T47D (cell line): ENCODE measurements at places on chromosomes 6 and 20.

GRCh38 chr6:311679-312220 lies 19.5 kb downstream of the DUSP22 start:
- no peak for DNase-seq

GRCh38 chr6:10719296-10719963 lies 3.4 kb upstream of the TMEM14C start:
- no peak for DNase-seq

GRCh38 chr6:152308306-152308705 lies 328.9 kb downstream of the SYNE1 start:
- no peak for DNase-seq

GRCh38 chr6:12097791-12098190 lies 85.7 kb downstream of the HIVEP1 start:
- DNase-seq: no peak

GRCh38 chr6:109834131-109834530 lies 143.0 kb downstream of the FIG4 start:
- DNase-seq: no peak

DNA sequence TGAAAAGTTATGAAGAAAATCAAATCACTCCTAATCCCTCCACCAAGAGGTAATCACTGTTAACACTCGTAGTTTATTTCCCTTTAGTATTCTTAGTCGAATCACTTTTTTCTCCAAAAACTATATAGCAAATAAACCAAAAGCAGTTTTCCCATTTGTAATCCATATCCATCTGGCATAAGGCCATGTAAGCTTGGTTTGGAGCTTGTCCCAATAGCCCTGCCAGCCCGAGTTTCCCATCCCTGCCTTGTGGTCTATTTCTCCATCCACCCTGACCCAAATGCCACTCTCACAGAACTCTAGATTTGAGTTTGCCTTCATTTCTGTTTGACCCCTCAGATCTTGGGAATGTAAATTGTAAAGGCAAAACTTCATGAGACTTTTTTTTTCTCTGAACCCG lies 71.8 kb upstream of the DSP start:
- DNase-seq: no peak

- DNase-seq: no peak
Measured at GRCh38 chr6:101650402-101651100, 257.0 kb downstream of the GRIK2 start.

- peak; percentile 96 for DNase-seq
Measured at GRCh38 chr6:43096451-43097097, 20.5 kb downstream of the PTK7 start.

DNA sequence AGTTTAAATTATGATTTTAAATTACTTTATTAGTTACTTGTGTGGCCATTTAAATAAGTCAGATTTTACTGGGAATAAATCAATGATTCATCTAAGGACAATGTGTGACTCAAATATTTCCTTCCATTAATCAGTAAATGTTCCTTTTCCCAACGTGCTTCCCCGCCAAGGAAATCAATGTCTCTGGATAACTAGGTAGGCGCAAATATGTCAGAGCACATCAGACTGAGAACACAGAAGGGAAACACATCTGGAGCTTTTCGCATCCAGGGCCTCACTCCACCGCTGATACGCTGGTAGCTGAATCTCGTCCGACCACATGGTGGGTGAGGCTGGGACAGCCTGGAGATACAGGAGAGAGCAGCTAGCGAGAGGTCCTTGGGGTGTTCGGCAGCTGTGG lies 56.4 kb upstream of the RPS6KA2 start:
- no peak for DNase-seq

DNA sequence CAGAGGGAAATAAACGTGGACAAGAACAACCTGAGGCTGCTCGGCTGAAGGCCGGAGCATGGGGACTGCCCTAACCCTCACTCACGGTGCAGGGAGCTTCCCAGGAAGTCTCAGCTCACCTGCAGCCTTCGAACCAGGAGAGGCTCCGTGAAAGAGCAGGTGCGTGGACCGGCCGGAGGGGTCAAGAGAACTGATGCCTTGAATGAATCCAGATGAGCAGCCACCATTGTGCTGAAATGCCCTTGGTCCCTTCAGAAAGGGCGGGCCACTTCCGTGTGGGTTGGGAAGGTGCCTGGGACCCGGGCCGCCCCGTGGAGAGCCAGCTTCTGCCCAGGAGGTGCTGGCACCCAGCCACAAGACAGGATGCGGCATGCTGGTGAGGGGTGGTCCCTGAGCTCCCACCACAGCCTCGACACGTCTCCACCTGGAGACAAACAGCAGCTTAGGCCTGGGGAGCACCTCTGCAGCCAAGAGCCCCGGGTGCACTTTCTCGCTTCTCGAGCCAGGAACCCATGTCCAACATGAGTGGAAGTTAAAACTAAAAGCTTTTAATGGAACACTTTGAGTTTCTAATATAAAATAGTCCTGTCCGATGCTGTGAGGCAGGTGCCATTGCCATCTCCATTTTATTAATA lies 83.5 kb downstream of the TTLL2 start:
- DNase-seq: no peak

- DNase-seq: no peak
Measured at GRCh38 chr6:140732991-140733390, 1358.5 kb upstream of the CITED2 start.

DNA sequence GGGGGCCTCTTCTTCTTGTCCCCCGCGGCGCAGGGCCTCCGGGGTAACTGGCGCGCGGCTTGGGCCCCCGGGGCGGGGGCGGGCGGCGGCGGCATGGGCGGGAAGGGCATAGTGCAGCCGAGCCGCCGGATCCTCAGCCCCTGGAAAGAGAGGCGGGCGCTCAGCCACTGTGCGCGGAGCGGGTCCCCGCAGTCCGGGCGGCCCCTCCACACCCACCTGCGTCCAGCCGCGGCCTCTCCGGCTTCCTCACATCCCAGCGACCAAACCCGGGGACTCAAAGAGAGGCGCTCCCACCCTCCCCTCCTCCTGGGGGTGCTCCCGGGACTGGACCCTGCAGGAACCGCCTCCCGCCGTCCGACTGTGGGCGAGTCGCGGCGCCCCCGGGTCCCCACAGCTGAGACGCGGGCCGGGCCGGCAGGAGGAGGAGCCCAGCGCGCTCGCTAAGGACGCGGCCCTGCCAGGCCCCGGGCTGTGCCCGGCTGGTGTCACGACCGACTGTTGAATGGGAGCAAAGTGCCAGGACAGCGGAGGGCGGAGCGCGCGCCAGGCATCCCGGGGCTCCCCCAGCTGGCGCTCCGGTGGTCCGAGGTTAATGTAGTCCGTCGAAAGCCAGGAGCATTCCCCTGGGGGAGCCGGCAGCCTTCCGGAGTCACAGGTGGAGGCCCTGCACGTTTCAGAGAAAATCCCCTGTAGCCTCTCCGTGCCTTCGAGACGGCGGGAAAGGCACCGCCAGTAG lies at the start of gene PRR18:
TSS of gene PRR18 (minus strand) at position 360 of the 736 bp plus-strand sequence. CDS start at position 110, 250 bp downstream.
- DNase-seq: peak; percentile 15

- DNase-seq: no peak
Measured at GRCh38 chr6:156731396-156731795, 45.8 kb upstream of the ARID1B start.

- DNase-seq: no peak
Measured at GRCh38 chr6:142367501-142368018, 65.8 kb downstream of the ADGRG6 start.

- DNase-seq: no peak
Measured at GRCh38 chr20:38320221-38320620, 16.3 kb downstream of the BPI start.

GRCh38 chr6:156114541-156114940 lies 658.9 kb upstream of the NOX3 start:
- no peak for DNase-seq

- DNase-seq: no peak
Measured at GRCh38 chr20:50559149-50559548, 49.0 kb downstream of the PTPN1 start.

DNA sequence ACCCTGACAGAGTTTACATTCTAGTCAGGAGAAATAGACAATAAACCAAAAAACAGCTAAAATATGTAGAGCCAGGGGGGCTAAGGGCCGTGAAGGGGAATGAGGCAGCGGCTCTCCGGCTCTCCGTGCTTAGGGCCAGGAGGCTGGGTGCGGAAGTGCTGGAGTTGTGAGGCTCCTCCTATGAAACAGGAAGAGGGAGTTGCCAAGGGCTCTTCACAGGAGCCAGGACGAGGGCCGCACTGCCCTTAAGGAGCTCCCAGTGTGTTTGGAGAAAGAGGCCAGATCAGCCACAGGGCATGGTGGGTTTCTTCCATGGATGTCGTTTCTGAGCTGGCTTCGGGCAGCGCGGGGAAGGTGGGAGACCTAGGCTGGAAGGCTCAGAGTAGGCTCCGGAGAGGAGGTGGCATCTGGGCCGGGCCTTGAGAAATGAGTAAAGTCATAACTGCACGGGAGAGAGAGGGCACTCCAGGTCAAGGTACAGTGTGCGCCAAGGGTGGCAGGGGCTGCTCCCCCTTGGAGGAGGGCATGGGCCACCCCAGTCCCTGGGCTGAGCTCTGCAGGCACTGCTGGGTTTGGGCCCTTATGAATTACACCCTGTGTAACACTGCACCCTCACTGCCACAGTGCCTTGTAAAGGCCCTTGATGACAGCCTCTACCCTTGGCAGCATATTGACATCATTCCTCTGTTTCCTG lies 20.8 kb upstream of the MLN start:
- DNase-seq: no peak

GRCh38 chr6:165762876-165763275 lies 99.8 kb upstream of the PDE10A start:
- no peak for DNase-seq

GRCh38 chr6:53986721-53987521 lies 124.3 kb upstream of the MLIP start:
- DNase-seq: no peak

GRCh38 chr6:44837741-44838140 lies 450.2 kb downstream of the CDC5L start:
- DNase-seq: no peak

- peak; percentile 78 for DNase-seq
Measured at GRCh38 chr6:33851959-33852358, 48.2 kb upstream of the MLN start.

- DNase-seq: no peak
Measured at GRCh38 chr20:45047581-45048119, 53.3 kb downstream of the KCNS1 start.

- DNase-seq: no peak
Measured at GRCh38 chr6:23728707-23729106, 397.3 kb upstream of the NRSN1 start.

DNA sequence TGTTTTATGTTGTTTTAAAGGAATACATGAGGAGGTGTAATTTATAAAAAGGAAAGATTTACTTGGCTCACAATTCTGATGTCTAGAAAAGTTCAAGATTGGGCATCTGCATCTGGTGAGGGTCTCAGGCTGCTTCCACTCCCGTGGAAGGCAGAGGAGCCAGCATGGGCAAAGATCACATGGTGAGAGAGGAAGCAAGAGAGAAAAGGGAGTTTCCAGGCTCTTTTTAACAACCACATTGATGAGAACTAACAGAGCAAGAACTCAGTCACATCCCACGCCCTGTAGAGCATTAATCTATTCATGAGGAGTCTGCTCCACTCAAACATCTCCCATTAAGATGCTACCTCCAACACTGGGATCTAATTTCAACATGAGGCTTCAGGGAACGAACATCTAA lies 1666.3 kb downstream of the HACE1 start:
- DNase-seq: no peak

- DNase-seq: no peak
Measured at GRCh38 chr6:3340358-3340802, 81.6 kb downstream of the PSMG4 start.

GRCh38 chr6:155493694-155494143 lies 38.1 kb upstream of the NOX3 start:
- peak; percentile 56 for DNase-seq

GRCh38 chr20:32513031-32513866 lies 71.9 kb downstream of the NOL4L start:
- no peak for DNase-seq

GRCh38 chr6:116369964-116370759 lies 585 bp upstream of the DSE start:
- no peak for DNase-seq

GRCh38 chr20:2559279-2559626 lies 22.9 kb downstream of the TMC2 start:
- no peak for DNase-seq

DNA sequence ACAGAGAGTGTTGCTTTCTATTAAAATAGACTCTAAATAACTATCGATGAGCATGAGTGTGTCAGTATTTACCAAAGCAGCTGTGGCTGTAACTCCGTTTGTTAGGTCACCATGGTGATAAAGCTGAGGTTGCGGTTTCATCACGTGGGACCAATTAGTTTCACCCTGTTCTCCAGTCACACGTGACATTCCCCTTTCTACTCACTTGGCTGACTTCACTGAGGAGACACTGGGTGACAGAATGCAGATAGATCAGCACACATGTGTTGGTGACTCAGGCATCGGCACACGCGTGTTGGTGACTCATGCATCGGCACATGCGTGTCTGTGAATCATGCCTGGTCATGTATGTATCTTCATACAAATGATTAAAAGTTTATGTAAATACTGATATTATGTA lies 285.4 kb downstream of the THBS2 start:
- DNase-seq: no peak
